Activated naive CD4-positive, alpha-beta T cell treated with anti-CD3 and anti-CD28 coated beads, Interleukin-2, amount 50 U/mL, for 72 hours (primary cell): ENCODE measurements at places on chromosomes 1 and 21.

DNA sequence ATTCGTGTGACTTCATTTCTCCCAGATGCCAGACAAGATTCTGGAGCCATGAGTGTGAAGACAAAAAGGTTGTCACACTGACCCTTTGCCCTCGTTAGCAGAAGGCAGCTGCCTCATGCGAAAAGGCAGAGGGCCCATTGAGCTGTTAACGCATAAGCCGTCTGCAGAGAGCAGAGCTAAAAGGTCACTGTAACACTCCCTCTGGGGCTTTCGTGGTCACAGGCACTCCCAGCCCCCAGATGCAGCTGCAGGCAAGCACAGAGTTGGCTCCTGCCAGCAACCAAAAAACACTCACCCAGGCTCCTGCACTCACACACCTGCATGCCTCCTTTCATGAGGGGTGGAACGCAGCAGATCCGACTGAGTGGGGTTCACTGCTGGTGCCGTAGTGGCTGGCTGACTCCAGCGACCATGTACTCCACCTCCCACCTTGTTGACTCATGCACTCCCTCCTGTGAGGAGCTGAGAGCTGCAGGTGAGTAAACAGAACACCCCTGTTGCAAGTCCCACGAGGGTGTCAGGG is 287.5 kb downstream of the SMYD3 start:
- DNase-seq, result no peak

GRCh38 chr1:240888039-240888786 is 276.3 kb upstream of the GREM2 start:
- no peak for DNase-seq

- no peak for DNase-seq
Observed at GRCh38 chr1:8154621-8155052, 128.5 kb upstream of the ERRFI1 start.

- no peak for DNase-seq
Observed at GRCh38 chr1:36708587-36708986, 225.9 kb upstream of the CSF3R start.

DNA sequence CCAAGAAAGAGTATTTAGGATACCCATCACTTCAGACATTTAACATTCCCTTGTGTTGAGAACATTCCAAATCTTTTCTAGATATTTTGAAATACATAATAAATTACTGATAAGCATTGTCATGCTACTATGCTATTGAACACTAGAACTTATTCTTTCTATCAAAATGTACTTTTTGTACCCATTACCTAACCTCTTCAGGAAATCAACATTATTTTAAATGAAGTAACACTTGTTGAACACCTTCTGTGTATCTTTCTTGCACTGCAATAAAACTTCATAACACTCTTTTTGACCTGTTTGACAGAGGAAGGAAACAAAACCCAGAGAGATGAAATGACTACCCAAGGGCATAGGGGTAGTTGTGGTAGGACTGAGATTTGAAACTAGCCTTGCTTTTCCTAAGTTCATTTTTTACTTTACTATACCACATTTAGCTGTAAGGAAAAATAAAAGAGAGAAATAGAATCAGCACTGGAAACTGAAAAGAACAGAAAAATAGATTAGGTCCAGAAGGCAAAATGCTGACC is 99.4 kb downstream of the UCHL5 start:
- DNase-seq, result no peak

DNA sequence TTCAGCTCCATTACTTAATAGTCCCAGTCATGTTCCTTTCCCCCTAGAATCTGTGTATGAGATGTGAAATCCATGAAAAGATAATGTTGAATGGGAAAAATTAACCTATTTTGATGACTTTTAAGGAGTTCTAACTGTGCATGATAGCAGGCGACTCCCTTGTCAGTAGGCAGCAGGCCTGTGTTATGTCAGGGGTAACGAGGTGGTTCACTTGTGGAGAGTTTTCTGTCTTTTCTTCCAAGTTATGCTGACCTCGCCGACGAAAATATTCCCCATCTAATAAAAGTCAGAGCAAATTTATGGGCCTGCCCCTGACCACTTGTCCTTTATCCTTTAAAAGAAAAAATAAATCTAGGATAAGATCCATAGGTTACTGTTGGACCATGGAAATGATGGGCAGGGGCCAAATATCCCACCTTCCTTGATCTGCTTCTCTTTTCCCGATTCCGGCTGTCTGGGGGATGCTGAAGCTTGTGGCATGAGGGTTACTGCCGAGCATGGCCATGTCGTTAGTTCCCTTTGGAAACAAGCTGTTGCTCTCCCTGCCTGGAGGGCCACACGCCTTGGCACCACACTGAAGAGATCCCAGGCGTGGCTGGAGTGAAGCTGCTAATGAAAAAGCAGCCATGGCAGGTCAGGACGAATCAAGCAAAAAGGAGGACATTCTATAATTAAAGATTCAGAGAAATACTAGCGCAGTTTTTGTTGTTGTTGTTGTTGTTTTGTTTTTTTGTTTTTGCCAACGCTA is 93.8 kb downstream of the ROR1 start:
- no peak for DNase-seq

DNA sequence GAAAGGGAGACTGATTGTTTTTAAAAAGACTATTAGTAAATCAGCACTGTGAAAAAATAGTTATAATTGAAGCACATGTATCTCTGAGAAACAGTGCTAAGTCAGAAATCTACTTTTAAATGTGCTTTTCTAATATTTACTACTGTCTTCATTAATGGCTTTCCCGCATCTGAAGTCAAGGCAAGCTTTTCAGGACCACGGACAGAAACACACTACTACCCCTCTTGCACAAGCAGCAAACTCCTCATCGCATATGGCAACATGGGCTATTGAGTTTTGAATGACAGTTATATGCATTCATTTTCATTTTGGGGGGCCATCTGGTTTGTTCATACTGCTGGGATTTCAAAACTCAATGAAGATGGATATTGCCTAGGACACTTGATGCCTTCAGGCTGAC is 433.4 kb upstream of the CAMK1G start:
- DNase-seq, result no peak

DNA sequence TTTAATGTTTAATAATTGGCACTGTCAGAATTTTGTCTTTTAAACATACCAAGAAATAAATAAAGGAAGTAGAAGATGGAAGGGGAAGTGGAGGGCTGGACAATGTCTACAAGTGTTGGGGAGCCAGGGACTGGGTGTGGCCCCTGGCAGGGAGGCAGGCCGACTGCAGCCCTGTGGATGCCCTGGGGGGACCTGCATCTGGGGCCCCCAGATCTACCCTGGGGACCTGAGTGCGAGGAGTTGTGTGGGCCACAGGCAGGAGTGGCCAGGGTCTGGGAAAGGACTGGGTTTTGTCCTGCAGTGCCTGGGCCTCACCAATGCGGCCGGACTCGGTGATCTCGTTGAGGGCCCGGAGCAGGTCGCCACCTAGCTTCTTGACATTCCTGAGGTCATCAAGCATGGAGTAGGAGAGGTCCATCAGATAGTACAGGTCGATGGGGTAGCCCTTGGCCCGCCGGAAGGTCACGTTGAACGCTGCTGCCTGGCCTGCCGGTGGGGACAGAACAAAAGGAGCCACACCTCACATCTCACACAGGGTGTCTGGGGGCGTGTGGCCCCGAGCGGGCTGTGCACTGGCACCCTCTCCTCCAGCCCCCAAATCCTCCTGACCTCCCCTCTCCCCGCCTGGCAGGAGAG is 17.5 kb downstream of the ITGB2 start:
- DNase-seq, result no peak

DNA sequence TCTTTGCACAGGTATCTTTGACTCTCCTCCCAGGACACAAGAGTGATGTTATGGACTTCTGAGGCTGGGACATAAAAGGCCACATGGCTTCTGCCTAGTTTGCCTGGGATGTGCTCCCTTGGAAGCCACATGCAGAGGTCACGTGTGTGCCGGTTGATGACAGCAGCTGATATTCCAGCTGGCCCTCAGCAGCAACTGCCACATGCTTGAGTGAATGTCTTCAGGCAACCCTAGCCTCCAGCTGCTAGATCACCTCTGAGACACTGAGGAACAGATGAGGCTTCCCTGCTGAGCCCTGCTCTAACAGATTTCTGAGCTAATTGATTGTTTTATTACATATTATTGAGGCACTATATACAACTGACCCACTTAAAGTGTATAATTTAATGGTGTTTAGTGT is 11.6 kb upstream of the AKR7A3 start:
- DNase-seq, result no peak

DNA sequence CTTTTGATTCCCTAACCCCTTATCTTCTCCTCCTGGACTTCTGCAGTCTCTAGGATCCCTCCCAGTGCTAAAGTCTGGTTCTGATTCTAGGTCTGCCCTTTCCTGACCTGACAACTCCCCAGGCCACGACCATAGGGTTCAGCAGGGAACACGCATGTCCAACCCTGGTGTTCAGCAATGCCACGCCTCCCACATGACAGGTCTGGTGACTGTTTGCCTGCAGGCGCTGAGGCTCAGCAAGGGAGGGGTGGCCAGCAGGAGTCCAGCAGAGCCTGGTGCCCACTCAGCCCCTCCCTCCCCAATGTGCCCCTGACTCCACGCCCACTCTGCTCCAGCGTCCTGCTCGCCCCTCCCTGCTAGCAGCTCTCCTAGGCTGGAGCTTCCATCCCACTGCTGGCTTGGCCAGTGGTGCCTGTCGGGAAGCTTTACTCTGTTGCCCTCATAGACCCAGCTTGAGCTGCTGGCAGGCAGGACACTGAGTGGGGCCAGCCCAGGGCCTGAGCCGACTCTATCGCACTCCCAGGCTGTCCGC is 17.3 kb downstream of the SLC9A1 start:
- DNase-seq, result no peak

- DNase-seq, result no peak
Observed at GRCh38 chr1:78949227-78949626, 57.3 kb downstream of the ADGRL4 start.

GRCh38 chr1:113949007-113949406 is 19.9 kb downstream of the HIPK1 start:
- no peak for DNase-seq

DNA sequence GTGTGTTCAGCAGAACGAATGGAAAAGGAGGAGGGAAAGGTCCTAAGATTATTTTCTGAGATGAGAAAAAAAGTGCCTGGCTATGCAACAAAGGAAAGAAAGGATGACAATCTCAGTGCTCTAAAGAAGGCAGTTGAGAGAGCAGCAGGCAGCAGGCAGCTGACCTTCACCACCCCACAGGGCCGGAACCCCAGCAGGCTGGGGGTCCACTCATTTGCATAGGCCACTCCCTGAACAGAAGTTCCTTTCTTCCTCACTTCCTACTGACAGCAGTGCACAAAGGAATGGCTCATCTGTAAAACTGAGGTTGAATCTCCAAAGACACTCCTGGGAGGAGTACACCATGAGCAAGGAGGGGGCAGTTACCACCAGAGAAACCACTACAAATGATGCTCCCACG is 41.4 kb upstream of the TNR start:
- no peak for DNase-seq

- peak; percentile 53 for DNase-seq
Observed at GRCh38 chr21:46154155-46154954, 1.0 kb downstream of the FTCD start.

GRCh38 chr21:26626187-26626586 is 53.1 kb upstream of the CYYR1 start:
- DNase-seq, result no peak

GRCh38 chr1:37482796-37483744 is 8.7 kb downstream of the ZC3H12A start:
- DNase-seq, result no peak

- DNase-seq, result no peak
Observed at GRCh38 chr1:225962440-225962975, 21.5 kb upstream of the LEFTY2 start.

DNA sequence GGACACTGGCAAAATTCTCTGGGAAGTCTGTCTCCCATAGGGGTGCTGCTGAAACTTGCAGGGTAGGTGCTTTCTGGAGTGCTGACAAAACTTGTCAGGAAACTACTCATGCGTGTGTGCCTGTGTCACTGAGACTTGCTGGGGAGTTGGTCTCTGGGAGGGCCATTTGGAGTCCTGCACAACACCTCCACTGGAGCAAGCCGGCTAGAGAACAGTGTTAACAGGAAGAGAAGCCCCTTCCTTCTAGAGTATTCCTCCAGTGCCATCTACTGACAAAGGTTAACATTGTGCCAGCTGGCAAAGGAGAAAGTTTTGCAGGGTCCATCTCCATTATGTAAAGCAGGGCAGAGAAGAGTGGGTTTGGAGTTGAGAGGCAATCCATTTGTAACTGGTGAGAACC is 30.0 kb downstream of the ZMYM4 start:
- DNase-seq, result no peak

- no peak for DNase-seq
Observed at GRCh38 chr1:201224666-201225370, 34.2 kb downstream of the IGFN1 start.

GRCh38 chr1:33298623-33299277 is 22.1 kb downstream of the A3GALT2 start:
- DNase-seq, result peak; percentile 71

DNA sequence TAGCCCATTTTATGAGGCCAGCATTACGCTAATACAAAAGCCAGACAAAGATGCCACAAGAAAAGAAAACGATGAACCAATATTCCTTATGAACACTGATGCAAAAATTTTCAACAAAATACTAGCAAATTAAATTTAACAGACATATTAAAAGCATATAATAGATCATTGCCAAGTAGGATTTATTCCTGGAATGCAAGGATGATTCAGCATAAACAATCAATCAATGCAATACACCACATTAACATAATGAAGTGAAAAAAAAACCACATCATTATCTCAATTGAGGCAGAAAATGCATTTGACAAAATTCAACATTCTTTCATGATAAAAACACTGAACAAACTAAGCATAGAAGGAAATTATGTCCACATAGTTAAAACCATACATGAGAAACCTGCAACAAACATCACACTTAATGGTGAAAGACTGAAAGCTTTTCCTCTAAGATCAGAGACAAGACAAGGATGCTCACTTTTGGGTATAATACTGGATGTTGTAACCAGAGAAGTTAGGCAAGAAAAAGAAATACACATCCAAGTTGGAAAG is 22.9 kb upstream of the ATP1A1 start:
- DNase-seq, result no peak

- no peak for DNase-seq
Observed at GRCh38 chr1:214546084-214546483, 5.3 kb downstream of the PTPN14 start.

GRCh38 chr1:230682274-230682673 is 31.6 kb downstream of the AGT start:
- no peak for DNase-seq

DNA sequence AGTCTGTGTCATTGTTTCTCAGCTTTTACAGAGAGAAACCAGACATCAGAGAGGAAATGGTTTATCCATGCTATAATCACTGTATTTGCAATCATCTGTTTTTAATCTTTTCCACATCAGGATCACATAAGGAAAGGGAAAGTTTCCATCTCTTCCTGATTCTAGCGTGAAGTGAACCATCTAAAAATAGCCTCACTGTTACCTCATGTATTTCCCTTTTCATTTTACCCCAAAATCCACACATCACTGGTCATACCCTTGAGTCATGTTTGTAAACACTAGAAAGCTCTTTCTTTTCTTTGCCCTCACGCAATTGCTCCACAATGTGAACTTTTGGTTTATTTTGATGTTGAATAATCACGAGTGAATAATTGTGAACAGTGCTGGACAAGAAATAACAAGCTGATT is 146.0 kb downstream of the PLA2G4A start:
- no peak for DNase-seq

DNA sequence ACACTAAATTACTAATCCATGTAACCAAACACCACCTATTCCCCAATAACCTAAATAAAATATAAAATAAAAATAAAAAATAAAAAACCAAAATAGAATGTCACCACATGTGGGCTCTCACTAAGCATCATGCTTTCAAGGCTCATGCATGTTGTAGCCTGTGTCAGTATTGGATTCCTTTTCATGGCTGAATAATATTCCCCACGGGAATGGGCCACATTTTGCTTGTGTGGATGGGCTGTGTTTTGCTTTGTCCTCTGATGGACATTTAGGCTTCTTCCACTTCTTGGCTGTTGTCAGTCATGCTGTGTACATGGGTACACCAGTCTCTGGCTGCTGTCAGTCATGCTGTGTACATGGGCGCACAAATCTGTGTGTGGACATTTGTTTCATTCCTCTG is 3.2 kb downstream of the KRTAP10-6 start:
- no peak for DNase-seq
